ENCODE measurements at places on chromosomes 12 and 14. TPM values are rescaled to one million over a fixed set of nuclear protein-coding genes. Genes with fewer than 3 reads are reported as not detected.

DNA sequence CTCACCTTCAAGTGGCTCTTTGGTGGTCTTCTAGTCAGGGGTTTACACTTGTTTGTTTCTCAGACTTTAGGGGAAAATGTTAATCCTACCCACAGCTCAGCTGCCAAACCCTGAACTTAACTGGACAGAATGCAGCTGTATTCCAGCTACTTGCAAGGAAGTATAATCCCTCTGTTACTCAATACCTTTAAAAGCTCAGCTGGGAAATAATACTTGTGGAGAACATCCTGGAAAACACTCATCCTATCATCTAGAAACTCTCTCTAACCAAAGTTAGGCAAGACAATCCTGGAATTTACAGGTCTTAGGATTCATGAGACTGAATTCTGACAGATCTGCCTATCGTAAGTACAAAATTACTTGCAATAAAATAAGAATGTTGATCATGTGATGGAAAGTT is 404.1 kb downstream of the ADAMTS20 start:
- no peak for DNase-seq
- no peaks in the 10 kb centered on the region for H3K27me3 ChIP-seq
- no peaks in the 10 kb centered on the region for H3K36me3 ChIP-seq
- no peaks in the 10 kb centered on the region for H3K4me1 ChIP-seq
- H3K27ac ChIP-seq = no peak overlapping the region
- H3K4me3 ChIP-seq = no peak overlapping the region

GRCh38 chr12:120998435-120998834 is 17.9 kb downstream of the C12orf43 start:
- H3K36me3 ChIP-seq = peaks cover 16% of the 10 kb centered on the region
- no peak for DNase-seq
- no peak overlapping the region for H3K27ac ChIP-seq
- H3K4me1 ChIP-seq = no peaks in the 10 kb centered on the region
- no peak overlapping the region for H3K4me3 ChIP-seq

- H3K4me3 ChIP-seq = peak overlapping the region; percentile 86
- no peaks in the 10 kb centered on the region for H3K36me3 ChIP-seq
- peaks cover 10% of the 10 kb centered on the region for H3K27me3 ChIP-seq
- peak overlapping the region; percentile 41 for H3K27ac ChIP-seq
- H3K4me1 ChIP-seq = peaks cover 9% of the 10 kb centered on the region
Measured at GRCh38 chr12:105083551-105084105, 630 bp downstream of the ALDH1L2 start.

DNA sequence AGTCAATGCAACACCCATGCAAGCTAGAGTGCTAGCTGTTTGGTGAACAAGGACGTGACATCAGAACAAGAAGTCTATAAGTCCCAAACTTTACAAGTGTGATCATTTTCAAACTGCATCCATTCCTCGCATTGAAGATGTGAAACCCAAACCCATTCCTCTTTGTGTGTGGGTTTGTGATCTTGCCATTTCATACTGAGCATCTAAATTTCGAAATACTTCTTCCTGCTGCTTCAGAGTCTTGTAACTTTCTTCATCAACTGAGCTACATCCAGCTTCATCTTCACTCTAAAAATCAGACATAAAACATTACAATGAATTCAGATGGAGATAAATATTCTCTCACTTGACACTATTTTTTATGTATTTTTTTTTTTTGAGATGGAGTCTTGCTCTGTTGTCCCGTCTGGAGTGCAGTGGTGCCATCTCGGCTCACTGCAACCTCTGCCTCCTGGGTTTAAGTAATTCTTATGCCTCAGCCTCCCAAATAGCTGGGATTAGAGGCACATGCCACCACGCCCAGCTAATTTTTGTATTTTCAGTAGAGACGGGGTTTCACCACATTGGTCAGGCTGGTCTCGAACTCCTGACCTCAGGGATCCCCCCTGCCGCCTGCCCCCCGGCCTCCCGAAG is 4.8 kb upstream of the ZCCHC8 start:
- H3K27me3 ChIP-seq = no peaks in the 10 kb centered on the region
- H3K36me3 ChIP-seq = peaks cover 82% of the 10 kb centered on the region
- H3K4me1 ChIP-seq = peaks cover 19% of the 10 kb centered on the region
- no peak overlapping the region for H3K27ac ChIP-seq
- DNase-seq = no peak
- H3K4me3 ChIP-seq = no peak overlapping the region

DNA sequence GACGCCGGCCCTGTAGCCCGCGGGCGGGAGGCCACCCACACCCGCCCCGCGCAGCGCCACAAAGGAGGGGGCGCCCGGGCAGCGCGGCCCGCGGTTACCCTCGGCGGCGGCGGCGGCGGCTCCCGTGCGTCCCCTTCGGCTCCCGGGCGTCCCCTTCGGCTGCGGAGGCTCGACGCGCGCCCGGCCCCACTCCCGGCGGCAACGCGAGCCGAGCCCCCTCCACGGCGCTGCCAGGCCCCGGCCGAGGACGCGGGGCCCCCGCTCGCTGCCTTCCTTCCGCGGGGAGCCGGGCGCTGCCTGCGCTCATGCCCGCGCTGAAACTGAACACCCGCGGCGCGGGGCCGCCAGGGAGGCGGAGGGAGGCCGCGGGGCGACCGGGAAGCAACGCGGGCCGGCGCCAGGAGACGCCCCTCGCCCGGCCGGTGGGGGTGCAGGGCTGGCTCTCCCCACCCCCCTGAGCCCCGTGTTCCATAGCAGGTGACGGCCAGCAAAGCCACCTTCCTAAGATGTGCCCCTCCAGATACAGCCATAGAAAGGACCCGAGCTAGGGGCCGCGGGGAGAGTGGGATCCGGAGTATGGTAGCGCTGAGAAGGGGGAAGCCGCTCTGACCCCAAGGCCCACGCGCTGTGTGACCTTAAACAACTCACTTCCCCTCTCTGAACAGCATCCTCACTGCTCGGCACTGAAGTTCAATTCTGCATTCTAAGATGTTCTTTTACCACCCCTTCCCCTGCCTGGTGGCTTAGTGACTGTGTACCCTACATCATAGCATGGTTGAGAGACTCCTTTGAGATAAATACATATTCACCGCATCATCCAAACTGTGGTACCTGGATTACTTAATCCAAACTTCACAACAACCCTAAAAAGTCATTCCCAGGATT is 42.8 kb downstream of the KDM2B start:
- peaks cover 11% of the 10 kb centered on the region for H3K36me3 ChIP-seq
- H3K4me1 ChIP-seq = peaks cover 56% of the 10 kb centered on the region
- DNase-seq = peak; percentile 61
- peak overlapping the region; percentile 78 for H3K4me3 ChIP-seq
- no peaks in the 10 kb centered on the region for H3K27me3 ChIP-seq

DNA sequence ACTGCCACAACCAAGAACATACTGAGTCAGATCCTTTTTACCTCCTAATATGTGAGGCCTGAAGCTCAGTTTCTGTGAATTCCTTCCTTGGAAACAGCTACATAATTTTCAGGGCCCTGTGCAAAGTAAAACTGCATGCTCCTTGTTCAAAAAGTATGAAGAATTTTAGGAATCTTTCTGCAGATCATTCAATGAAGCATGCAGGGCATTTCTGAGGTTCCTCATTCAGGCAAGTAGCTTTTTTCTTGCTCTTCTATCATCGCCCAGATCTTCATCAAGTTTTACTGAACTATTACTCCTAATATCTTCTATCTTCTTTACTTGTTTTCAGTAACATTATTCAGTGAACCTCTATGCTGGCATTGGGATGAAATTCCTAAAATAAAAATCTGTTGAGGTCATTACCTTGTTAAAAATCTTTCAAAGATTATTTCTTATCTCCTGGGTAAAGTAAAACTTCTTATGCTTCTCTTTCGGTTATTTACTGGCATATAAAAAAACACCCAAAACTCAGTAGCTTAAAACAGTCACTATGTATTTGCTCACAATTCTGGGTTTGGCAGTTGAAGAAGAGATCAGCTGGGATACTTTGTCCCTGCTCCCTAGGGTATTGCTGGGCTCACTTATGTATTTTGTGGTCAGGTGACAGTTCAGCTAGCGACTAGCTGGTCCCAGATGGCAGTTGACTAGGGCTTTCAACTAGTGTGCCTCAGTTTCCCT is 42.6 kb upstream of the KRR1 start:
- no peak overlapping the region for H3K27ac ChIP-seq
- H3K4me1 ChIP-seq = no peaks in the 10 kb centered on the region
- no peaks in the 10 kb centered on the region for H3K36me3 ChIP-seq
- DNase-seq = no peak
- peaks cover 12% of the 10 kb centered on the region for H3K27me3 ChIP-seq

Gene BEGAIN
- not detected for total RNA-seq

Gene TAS2R8
- not detected for total RNA-seq

Gene CPNE6
- total RNA-seq = 0.09 TPM

Gene WIF1
- not detected for total RNA-seq

Gene KLHL33
- 0.42 TPM for total RNA-seq

Gene TAS2R9
- total RNA-seq = not detected

Gene ADAM20
- 0.86 TPM for total RNA-seq
